ENCODE measurements at places on chromosomes 11 and 22.
A peak's percentile ranks its signal among the peaks of the same experiment; 100 is the strongest.

DNA sequence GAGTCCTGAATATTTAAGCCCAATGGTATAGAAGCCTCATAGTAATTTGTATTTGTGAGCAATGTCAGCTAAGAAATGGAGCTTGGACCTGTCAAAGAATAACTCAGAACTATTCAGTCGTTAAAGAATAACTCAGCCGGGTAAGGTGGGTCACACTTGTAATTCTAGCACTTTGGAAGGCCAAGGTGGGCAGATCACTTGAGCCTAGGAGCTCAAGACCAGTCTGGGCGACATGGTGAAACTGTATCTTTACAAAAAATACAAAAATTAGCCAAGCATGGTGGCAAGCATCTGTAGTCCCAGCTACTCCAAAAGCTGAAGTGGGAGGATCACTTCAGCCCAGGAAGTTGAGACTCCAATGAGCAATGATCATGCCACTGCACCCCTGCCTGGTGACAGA is 1526.5 kb downstream of the LRRC4C start:
- no peak for DNase-seq

GRCh38 chr22:36942556-36942955 is 29.1 kb downstream of the CSF2RB start:
- DNase-seq: no peak

- DNase-seq: no peak
These were observed 91.5 kb downstream of the ABTB2 start for GRCh38 chr11:34266090-34266912.

- DNase-seq: no peak
These were observed 31.0 kb downstream of the TPCN2 start for GRCh38 chr11:69079661-69080256.

DNA sequence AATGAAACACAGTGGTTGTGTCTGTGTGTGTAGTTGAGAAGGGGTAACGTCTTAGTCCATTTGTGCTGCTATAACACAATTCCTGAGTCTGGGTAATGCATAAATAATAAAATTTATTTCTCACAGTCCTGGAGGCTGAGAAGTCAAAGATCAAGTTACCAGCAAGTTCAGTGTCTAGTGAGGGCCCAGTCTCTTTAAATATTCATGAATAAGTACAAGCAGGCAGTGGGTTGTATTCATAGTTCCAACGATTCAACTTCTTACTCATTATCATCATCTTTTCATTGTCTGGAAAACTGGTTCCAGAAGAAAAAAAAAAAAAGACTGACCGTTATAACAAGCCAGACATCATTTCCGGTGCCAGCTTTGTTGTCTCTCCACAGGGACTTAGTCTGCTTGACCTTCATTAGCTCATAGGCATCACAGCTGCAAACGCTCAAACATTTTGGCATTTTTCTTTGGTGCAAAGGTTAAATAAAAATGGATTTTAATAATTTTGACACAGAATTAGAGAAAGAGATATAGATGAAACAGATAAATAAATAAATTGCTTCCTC is 1297.5 kb downstream of the LRRC4C start:
- no peak for DNase-seq

DNA sequence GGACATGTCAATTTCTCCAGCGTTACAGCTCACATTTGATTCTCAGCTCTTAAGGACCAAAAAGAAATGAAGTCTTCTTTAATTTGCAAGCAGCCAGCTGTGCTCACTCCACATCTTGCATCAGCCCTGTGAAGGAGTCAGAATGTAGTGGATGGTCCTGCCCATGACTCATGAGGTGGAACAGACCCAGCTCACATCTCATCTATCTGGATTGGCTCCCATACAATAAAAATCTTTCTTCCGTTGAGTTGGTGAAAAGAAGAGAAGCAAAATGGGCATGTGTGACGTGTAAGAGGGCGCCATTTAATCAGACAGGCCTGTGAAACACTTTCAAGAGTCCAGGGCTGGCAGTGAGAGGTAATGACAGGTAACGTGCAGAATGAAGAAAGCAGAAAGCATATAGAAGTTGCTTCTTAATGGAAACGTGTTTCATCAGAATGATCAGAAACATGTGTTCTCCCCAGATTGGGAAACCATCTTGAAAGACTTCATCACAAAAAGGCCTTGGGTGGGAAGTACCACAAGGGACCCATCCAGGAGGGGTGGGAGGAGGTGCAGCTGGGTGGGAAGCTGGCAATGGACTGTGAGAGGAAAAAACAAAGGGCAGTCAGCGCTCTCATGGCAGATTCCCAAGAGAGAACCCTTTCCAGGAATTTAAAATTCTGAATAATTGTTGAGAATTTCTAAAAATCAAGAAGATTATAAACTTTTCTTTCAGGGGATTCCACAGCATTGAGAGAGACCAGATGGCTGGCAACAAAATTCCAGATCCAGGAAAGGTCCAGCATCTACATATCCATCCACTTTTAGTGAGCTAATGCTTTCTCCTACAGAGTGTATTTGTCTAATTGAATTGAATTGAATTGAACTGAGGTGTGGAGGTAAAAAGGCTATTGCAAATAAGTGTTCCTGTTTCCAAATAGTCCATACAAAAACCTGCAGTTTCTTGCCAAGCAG is 57.0 kb downstream of the ETS1 start:
- DNase-seq: no peak

DNA sequence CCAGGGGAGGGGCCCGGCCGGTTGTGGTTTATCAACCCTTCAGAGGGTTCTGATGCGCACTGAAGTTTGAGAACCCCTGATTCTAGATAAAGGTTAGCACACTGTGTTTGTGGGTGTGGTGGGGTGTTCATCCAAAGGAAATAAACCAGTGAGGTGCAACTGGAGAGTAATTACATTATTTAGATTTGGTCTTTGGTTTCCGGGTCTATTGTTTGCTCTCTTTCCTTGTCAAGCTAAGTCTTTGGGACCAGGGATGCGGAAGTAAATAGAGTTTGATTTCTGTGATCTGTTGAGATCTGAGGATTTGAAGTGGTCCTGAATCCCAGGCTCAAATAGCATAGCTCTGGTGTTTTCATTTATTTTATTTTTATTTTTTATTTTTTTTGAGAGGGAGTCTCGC is 50.5 kb upstream of the CLMP start:
- no peak for DNase-seq

- DNase-seq: no peak
These were observed 39.8 kb downstream of the AMPD3 start for GRCh38 chr11:10494636-10495463.

GRCh38 chr22:37563153-37564081 is 3.1 kb downstream of the CDC42EP1 start:
- DNase-seq: no peak

GRCh38 chr11:118689503-118689851 is 10.0 kb upstream of the TREH start:
- no peak for DNase-seq

- no peak for DNase-seq
These were observed 53.2 kb upstream of the BID start for GRCh38 chr22:17827466-17827865.

DNA sequence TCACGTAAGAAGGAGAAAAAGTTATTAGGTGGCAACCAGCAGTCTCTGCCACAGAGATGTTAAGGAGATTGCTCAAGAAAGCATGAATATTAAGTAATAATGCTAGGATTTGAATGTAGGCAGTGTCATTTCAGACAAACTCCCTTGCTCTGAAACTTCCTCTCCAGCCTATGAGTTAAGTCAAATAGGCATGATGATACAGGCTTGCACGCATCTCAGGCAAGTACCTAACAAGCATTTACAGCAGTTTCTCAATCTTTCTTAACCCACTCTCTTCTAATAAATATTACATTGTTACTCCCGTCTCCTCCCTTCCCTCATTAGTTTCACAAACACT is 72.7 kb downstream of the RAB38 start:
- DNase-seq: no peak

DNA sequence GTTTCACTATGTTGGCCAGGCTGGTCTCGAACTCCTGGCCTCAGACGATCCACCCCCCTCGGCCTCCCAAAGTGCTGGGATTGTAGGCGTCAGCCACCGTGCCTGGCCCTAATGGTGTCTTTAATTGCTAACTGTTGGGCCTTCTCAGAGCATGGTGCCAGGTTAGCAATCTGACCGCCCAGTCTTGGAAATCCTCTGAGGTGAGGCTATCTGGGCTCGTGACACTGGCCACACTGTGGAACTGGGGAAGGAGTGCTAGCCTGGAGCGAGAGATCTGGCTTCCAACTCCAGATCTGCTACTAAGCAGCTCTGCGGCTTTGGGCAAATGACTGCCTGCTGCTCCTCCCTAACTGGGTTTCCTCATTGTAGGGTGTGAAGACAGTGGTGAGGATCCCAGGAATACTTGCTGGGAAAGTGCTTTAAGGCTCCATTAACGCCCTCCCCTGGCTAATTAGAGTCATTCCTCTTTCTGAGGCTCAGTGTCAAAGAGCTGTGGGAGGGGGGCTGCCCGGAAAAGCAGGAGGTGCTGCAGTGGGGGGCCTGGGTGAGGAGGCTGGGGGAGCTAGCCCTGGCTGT is 35.4 kb downstream of the CHRDL2 start:
- no peak for DNase-seq

GRCh38 chr22:48753752-48754517 is 1073.7 kb downstream of the BRD1 start:
- no peak for DNase-seq

GRCh38 chr11:100630898-100631297 is 56.2 kb upstream of the ARHGAP42 start:
- DNase-seq: no peak

DNA sequence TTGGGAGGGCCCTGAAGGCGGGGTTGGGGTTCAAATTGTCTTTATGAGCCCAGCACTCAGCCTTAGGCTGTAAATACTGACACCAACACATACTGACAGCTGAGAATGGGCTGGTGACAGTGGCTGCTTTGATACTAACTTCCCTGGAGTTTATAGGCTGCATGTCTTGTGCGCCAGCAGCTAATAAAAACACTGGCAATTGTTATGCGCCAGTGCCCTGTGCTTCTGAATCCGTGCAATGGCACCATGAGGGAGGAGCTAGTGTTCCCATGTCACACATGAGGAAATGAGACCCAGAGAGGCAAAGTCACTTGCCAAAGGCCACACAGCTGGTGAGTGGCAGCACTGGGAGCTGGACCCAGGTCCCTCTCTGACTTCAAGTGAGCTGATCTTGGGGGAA is 23.8 kb downstream of the SHISAL1 start:
- no peak for DNase-seq

DNA sequence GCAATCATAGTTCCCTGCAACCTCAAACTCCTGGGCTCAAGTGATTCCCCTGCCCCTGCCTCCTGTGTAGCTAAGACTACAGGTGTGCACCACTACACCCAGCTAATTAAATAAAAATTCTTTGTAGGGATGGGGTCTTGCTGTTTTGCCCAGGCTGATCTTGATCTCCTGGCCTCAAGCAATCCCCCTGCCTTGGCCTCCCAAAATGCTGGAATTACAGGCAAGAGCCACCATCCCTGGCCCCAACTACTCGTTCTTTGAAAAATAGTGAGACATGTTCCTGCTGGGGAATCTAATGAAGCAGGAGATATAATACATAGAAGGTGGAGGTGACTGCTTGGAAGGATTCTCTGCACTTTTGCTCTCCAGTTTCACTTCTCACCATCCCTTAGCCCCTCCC is 40.1 kb upstream of the RFPL3 start:
- no peak for DNase-seq

DNA sequence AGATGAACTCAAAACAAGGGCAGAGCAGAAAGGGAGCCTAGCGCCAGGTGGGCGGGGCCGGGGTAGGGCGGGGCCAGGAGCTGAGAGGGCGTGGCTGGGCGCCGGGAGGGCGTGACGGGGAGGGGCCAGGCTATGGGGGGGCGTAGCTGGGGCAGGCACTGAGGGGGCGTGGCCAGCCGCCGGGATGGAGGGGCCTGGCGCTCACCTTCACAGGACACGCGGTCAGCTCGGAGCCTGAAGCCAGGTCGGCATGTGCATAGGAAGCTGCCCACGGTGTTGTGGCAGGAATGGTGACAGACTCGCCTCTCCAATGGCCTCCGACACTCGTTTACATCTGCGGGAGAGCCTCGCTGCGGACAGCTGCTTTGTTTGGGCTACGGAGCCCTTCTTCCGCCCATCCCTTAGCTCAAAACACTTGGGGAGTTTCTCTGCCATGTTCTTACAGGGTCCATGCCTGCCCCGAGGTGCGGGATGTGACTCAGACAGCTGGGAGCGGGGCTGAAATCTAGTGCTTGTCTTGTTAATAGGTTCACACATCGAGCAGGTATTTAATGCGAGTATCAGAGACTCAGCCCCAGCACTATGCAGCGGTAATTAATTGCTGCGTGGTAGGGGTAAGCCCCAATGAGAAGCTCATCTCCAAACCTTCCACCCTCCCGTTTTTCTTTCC is 13.4 kb downstream of the VWCE start:
- DNase-seq: no peak

DNA sequence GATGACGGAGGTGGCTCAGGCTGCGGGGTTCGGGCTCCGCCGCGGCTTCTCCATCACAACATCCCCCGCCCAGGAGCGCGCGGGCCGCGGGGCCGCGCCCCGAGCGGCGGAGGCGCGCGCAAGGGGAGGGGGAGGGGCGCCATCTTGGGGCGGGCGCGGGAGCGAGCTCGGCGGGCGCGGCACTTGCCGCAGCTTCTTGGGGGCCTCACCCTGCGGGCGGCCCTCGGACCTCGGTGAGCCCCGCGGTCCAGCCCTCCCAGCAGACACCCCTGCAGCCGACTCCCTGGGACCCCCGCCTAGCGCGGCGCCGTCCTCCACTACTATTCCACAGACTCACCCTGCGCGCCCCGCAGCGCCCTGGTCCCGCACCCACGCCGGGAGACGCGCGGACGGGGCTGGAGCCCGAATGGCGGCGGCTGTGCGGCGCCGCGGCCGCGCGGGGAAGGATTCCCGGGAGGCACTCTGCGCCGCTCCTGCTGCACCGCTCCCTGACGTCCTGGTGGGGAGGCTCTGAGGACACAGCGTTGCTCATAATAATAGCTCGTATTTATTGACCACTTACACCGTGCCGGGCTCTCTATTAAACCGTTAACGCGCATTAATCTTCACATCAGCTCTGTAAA is at the start of gene APBB1:
Gene APBB1 (minus strand): TSS at position 86 of the 623 bp plus-strand sequence. CDS start 7,747 bp downstream, outside the sequence.
- DNase-seq: peak; percentile 72

DNA sequence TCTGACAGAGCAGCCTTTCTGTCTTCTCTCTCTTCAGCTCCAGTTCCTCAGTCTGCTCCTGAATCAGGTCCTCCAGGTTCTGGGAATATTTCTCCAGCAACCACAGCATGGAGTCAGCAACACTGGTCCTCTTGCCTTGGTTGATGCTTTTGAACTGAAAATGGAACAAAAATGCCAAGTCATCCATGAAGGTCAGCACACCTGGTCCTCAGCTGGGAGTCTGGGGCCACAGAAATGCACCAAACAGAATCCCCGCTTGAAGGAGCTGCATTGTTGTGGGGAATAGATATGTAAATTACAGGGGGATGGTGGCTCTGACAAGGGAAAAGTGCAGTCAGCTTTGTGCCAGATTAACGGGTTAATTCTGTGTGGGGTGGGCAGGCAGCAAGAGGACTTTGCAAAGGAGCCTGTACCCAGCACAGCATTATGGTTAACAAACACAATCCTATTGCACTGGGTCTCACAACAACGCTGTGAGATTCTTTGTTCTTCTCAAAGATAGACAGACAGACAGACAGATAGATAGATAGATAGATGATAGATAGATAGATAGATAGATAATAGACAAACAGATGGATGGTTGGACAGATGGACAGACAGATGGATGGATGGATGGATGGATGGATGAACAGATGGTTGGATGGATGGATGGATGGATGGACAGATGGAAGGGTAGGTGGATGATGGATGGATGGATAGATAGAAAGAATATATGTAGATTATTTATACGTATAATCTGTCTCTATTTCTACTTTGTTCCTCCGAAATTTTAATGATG is 33.8 kb upstream of the LRRC32 start:
- no peak for DNase-seq

Data from stimulated activated CD4-positive, alpha-beta T cell treated with anti-CD3 and anti-CD28 coated beads, Interleukin-15, amount 100 ng/mL, for 1 hour (primary cell).